Midbrain (tissue), 1 donor: ENCODE measurements at places on chromosomes 4 and X.
A peak's percentile ranks its signal among the peaks of the same experiment; 100 is the strongest.

DNA sequence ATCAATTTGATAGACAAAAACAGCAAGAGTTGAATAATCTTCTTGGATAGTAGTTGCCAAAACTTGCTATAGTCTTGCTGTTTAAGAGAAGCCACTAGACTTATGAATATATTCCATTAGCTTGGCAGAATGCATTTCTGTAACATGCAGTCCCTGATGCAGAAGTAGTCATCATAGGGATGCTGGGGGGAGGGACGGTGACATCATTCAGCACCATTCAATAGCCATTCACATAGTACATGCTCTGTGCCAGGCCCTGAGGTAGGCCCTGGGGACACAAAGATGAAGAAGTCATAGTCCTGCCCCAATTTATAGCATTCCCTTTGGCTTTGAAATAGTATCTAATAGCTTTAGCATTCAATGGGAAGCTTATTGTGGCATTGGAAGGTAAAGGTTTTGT, 185.5 kb upstream of the AFF2 start:
- DNase-seq = no peak

GRCh38 chr4:36277533-36277932, 3.9 kb upstream of the DTHD1 start:
- DNase-seq = no peak

GRCh38 chr4:85420831-85421230, 54.1 kb upstream of the ARHGAP24 start:
- DNase-seq = no peak

DNA sequence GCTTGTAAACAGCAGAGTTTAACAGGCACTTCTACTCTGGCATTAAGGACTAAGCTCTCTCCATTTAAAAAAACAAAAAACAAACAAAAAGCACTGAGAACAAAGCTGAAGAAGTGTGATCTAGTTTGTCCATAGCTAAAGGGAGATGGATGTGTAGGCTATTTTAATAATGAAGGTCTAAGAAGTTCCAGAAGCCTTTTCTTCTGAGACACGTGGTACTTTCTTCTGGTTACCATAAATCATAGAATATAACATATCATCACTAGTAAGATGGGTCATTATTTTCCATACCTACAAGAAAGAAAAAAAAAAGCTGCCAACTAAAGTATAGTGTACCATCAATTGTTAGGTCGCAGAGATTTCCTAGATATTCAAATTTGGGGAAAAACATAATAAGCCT, 722 bp upstream of the NBDY start:
- DNase-seq = no peak

GRCh38 chr4:24551492-24552289, 32.7 kb downstream of the DHX15 start:
- no peak for DNase-seq

DNA sequence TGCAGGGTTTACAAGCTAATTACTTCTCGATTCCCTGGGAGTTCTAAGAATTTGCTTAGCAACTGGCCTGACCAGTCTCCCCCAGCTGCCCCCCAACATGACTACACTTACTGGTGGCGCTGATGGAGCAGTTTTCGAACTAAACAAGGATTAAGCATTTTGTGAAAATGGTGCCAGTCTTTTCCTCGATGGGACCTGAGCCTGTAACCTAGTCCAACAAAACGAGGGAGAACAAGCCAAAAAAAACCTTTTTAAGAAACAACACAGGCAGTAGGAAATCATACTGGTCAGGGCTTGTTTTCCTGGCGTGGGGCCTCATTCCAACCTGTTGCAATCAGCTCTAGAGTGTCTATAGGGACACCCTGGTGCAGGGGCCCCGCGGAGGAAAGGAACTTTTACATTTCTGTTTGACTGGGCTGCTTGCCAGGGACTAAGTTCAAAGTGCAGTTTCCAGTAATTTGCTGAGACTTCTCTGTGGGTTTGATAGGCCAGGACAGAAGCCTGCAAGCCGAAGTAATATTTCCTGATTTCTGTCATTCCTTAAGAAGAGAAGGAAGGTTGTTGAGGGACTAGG, 158.7 kb downstream of the SPRY1 start:
- peak; percentile 48 for DNase-seq

DNA sequence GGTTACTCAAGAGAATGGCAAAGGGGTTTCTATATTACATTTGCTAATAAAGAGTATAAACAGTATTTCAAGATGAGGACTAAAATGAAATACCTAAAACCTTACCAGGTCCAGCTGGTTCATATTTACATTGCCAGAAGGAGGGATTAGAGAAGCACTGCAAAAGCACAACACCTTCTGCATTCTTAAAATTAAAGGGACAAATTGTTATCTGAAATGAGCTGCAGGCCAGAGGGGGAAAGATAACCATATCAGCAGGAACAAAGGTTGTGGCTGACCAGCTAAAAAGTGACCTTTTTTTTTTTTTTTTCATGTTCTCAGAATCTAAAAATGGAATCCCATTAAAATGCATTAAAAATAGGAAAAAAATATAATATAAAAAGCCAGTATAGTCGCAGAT, 39.7 kb downstream of the AFF2 start:
- no peak for DNase-seq

DNA sequence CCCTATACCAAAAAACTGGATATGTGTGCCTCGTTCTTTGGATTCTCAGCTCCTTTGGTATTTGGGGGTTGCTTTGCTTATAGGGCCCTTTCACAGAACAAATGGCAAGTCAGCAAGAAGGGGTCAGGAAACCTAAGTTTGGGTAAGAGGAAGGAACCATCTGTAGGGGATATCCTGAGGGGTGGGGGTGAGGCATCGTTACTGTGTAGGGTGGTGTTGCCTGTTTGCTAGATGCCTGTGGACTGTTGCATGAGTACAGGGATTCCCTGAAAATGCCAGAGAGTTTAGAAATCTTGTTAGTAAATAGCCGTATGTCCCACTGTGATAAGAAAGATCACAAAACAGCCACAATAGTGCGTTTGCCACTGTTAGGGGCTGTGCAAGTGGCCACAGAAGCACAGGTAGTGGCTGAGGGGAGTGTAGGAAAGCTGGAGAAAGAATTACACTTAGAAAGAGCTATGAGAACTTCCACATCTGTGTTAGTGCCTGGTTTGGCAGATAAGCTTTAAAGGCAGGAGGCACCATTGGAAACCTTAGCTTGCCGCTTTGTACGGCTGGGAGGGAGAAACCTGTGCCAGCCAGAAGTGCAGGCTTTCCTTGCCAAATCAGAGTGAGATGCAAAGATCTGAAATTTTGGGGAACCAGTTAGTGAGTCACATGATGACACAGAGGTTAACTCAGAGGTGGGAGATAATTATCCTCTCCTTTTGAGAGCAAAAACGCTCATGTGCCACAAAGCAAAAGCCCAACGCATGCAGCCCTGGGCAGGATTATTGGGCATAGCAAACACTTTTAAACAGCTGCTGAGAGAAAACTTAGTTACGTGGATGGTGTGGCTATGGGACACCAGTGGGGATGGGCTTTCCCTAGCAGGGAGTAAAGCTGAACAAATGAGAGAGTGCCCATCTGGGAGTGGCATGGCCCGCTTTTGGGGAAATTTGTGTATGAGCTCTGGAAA, 343.7 kb downstream of the ARAP2 start:
- DNase-seq = no peak

DNA sequence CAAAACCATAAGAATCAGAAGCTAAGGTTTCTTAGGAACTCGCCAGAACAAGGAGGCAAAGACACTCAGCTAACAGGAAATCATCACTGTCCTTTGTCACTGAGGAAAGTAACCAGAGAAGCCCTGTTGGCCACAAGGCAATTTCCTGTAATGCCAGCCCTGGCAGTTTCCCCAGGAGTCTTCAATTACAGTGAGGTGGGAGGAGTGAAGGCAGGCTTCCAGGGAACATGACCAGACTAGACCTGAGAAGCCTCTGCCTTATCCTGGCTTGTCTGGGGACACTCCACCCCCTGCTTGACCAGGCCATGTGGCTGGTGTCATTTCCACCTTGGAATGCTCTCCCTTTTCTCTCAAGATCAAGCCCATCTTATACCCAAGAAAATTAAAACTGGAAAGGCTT, 125.3 kb downstream of the COL4A6 start:
- DNase-seq = no peak

- peak; percentile 27 for DNase-seq
Measured at GRCh38 chr4:127622921-127623796, 9.6 kb upstream of the INTU start.

- DNase-seq = no peak
Measured at GRCh38 chrX:96432647-96433046, 252.0 kb upstream of the DIAPH2 start.

- no peak for DNase-seq
Measured at GRCh38 chrX:623268-623598, 7.4 kb upstream of the SHOX start.

DNA sequence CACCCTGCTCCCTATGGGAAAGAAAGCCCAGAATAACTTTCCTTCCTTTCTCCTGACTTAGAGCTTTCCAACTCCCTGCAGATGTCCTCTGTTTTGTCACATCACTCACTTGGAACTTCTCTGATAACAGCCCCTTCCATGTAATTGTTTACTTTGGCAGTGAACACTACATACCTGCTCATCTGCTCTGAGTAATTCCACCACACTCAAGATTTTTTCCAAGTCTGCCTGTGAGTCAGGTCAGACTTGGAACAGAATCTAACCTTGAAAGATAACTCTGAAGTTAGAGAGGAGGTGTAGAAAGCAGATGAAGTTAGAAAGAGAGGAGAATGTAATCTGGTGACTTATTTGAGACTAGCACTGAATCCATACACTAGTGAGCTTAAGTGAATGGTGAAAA, 7.4 kb downstream of the MAGEB10 start:
- no peak for DNase-seq

DNA sequence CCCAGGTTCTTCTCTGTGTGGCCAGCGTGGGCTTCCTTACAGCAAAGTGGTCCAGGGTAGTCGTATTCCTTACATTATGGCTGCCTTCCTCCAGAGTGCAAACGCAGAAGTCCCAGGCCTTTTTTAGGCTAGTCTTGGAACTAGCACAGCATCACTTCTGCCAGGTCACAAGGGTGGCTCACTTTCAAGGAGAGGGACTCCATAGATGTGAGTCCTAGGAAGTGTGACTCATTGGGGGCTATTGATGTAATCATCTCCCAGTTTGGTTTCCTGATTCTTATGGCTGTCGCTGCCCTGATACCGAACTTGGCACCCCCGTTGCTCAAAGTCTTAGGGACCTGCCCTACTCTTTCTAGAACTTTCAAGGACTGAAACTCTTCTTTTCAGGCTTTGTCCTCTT, 140.0 kb downstream of the DCK start:
- no peak for DNase-seq

DNA sequence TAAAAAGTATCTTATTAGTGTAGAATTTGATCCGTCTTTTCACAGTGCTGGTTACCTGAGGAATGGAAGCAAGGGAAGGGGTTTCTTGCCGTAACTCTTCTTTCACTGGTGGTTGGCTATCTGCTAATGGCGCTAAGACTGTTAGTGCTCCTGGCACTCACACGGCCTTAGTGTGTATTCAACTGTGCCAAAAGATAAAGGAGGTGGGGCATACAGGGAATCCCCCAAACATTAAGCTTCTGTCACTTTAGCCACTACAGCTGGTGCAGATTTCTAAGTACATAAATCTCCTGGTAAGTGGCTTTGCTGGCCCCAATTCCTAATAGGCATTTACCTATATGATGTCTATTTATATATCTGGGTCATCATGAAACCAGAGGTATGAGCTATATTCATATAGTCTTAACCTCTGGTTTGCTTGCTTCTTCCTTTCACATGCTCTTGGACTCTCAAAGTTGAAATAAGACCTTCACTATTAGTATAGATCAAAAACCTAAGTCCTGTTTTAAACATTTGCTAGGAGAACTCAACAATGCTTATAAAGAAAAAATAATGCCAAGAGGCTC, 95.1 kb downstream of the TSPAN7 start:
- DNase-seq = no peak

DNA sequence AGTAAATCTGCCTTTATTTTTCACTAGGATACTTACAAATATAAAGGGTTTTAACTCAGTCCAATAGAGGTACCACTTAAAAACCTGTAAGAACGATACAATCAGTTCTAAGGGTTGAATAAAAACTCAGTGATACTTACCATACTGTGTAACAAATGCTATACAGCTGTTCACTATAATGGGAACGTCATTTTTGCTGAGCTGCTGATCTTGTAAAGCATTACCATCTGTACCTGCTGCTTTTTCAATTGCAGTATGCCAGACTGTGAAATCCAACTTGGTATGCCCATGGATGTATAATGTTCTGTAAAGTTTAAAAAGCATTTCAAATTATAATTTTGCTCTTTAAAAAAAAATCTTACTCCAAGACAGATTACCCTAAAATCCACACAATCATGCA, 111.2 kb downstream of the ARAP2 start:
- DNase-seq = no peak

GRCh38 chr4:39469429-39470077, 10.7 kb downstream of the LIAS start:
- peak; percentile 85 for DNase-seq

GRCh38 chr4:138392751-138393308, 150.7 kb upstream of the SLC7A11 start:
- DNase-seq = no peak

DNA sequence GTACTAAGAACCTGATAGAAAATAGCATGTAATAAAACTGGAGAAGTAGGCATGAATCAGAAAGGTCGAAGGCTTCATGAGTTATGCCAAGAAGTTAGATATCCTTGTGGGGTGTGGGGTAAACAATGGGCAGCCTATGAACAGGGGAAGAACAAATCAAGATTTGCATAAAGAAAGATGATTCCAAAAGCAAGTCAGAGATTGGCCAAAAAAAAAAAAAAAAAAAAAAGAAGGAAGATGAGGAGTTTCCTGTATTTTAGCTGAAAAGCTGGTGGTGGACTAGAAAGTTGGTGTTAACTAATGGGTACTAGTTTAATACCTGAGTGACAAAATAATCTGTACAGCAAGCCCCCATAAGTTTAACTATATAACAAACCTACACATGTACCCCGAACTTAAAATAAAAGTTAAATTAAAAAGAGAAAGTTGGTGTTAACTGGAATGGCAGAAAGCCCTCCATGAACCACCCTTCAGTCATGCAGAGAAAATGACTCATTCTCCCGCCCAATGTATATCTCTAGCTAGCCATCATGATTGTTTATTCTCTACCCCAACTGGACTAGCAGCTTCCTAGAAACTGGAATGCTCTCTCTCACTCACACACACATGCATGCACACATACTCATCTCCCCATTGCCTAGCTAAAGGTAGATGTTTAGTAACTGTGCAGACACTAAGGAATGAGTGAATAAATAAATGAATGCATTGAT, 41.7 kb downstream of the ATP11C start:
- no peak for DNase-seq

- DNase-seq = no peak
Measured at GRCh38 chr4:74715706-74716435, 78.5 kb downstream of the BTC start.

- DNase-seq = no peak
Measured at GRCh38 chrX:2767631-2768455, 16.0 kb downstream of the XG start.

GRCh38 chr4:112196461-112196860, 35.1 kb upstream of the AP1AR start:
- no peak for DNase-seq

DNA sequence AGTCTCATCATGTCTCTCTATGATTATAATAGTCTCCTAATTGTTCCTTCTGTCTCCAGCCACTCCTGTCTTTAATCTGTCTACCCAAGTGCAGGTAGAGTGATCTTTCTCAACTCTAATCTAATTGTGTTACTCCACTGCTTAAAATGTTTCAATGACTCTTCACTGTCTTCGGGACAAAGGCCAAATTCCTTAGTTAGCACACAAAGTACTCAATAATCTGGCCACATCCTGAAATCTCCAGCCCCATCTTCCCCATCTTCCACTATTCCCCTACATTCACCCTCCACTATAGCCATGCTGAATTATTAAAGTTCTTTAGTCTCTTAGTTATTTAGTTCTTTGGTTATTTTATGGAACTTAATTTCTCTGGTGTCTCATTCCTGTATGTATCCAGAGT, 353.3 kb downstream of the OPHN1 start:
- no peak for DNase-seq

- no peak for DNase-seq
Measured at GRCh38 chr4:82140422-82140821, 233.4 kb downstream of the HNRNPD start.
